ENCODE measurements at places on chromosomes 5 and 9. TPM values are rescaled to one million over a fixed set of nuclear protein-coding genes. Genes with fewer than 3 reads are reported as not detected.

DNA sequence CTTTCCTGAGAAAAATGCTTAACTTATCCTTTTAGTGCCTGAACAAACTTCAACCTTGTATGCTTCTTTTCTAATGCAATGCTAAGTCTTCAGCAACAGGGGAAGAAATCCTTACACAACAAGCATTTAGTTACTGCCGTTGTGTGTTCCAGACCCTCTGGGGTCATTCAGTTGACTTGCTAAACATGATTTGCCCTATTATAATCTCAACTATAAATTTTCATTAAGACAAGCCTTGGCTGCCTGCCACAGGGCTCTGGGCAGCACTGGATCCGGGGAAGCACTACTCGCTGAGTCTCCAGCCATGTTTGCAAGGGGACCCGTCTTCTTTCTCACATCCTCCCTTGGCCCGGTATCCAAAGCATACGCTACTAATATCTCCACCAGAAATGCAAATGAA is 58.1 kb downstream of the PTCH1 start:
- DNase-seq = no peak

The SLIT3 gene
- total RNA-seq = 3.9 TPM

DNA sequence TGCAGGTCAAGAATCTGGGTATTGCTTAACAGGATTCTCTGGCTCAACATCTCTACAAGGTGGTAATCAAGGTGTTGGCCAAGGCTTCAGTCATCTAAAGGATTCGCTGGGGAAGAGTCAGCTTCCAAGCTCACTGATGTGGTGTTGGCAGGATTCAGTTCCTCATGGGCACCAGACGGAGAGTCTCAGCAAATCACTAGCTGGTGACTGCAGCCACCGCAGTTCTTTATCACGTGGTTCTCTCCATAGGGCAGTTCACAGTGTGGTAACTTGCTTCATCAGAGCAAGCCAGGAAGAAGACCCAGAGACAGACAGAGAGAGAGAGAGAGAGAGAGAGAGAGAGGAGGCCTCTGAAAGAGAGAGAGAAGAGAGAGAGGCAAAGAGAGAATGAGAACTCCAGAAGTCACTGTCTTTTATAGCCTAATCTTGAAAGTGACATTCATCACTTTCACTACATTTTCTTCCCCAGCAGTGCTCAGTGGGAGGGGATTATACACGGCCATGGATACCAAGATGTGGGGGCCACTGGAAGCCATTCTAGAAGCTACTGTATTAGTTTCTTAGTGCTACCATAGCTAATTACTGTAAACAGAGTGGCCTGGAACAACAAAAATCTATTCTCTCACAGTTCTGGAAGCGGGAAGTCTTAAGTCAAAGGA is 109.2 kb upstream of the SMIM23 start:
- no peak for DNase-seq

The ACTL7A gene
- total RNA-seq = not detected

- no peak for DNase-seq
Observed at GRCh38 chr5:103148213-103148612, 28.1 kb downstream of the PPIP5K2 start.

The ZNF300 gene
- 0.07 TPM for total RNA-seq

DNA sequence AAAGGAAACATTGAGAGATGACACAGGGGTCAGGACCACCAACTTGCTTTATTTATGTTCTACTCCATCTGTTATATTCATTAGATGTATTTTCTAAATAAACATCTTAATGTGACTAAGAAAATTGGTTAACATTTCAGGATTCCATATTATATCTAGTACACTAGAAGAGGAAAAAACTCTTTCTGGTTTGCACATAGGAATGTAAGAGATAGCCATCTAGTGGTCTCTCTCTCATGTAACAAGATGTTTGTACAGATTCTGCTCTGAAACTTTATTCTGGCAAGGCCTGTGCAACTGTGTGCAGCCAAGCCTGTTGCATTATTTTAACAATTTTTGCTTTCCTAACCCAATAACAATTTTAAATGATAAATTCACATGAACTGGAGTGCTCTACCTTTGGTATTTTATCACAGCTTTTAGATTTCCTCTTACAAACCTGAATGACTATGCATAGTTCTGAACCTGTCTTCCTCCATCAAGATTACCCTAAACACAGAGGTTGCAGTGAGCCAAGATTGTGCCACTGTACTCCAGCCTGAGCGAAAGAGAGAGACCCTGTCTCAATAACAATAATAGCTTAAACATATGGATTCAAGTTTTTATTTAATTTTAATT is 148.2 kb downstream of the GIN1 start:
- no peak for DNase-seq

- DNase-seq = no peak
Observed at GRCh38 chr9:135519179-135519971, 1.9 kb upstream of the LCN1 start.

DNA sequence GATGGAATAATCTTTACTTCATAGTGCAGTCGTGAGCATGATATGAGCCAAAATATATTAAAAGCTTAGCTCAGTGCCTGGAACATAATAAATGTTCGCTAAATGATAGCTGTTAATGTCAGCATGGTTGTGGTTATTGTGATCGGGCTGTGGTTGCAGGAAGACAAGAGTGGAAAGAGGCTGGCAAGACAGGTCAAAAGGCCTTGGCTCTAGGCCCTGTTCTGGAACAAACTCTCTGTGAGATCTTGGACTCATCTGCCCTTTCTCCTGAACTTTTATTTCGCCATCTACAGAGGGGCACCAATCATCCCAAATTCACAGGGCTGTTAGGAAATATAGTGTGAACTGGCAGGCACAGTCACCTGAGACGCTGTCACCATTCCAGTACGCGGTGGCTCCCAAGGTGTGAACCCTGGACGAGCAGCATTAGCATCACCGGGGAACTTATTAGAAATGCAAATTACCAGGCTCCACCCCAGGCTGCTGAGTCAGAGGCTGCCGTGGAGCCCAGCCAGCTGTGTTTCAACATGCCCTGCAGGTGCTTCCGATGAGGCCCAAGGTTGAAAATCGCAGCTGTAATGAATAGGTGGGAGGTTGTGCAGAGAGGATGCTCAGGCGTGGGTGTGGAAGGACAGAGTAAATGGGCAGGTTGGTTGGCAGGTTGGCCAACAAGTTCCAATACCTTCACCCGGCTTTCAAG is 50.2 kb upstream of the SAP30L start:
- DNase-seq = no peak

The TAF11L5 gene
- total RNA-seq = not detected

Measured in gastrocnemius medialis (tissue), 4 donors.